NCI-H2029 (cell line): ENCODE measurements at places on chromosomes 13 and 19.

- no peak for DNase-seq
Observed at GRCh38 chr13:53759016-53759415, 730.4 kb downstream of the OLFM4 start.

DNA sequence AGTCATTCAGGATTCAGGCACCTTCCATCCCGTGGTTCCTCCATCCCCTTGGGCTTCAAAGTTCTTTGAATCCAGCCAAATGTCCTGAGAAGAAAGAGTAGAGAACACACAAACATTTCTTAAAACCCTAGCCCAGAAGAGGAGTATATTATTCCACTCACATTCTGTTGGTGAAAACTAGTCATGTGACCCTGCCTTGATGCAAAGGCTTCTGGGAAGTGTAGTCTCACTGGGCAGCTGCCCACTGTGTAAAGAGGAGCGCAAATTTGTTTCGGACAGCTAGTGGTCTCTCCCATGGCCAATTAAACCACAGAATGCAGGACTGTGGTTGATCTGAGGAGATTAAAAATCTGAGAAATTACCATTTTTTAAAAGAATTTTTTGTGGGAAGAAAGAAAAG, 304.4 kb downstream of the SUCLA2 start:
- no peak for DNase-seq

DNA sequence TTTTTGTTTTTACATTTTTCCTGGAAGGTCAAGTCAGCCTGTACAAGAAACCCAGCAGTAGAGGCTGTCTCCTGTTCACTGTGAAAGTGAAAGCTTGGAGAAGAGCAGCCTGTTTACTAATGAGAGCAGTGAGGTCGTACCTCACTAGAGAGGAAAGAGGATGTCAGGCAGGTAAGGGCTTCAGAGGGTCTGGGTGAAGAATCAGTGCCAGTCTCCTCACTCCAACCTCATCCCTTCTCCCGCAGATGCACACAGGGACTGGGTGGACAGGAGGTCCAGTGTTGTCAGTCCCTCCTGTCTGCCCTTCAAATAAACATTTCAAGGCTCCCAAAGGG, 462.5 kb downstream of the KLF5 start:
- DNase-seq: no peak

GRCh38 chr13:33175991-33176390, 109.6 kb downstream of the STARD13 start:
- DNase-seq: no peak

DNA sequence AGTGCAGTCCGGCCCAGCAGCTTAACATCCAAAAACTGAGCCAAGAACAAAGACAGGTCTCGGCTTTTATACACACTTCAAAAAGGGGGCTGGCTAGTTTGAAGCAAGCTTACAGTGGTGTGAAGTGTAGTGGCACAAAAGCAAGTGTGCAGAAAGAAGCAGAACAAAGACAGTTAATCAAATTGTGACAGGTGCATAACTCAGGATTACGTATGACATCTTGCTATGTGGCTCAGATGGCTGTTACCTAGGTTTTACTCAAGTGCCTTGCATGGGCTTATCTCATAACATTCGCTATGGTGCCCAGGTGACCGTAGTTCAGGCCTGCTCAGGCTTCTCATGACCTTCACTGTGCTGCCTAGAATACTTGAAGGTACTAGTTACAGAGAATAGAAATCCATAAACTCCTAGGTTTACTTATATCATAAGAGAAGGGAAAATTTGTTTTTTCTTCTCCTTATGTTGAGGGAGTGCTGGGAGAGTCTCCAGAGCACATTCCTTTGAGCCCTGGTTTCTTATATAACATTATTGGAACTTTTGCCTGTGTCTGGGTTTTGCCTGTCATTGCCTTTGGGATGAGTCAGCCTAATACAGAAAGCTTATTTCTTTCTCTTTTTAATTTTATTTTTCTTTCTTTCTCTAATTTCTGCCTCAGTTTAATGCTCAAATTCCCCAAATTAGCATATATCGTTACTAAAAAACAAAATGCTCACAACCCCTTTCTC, 1629.1 kb upstream of the PCDH20 start:
- no peak for DNase-seq

GRCh38 chr19:30209617-30210600, 162.3 kb upstream of the ZNF536 start:
- DNase-seq: no peak

GRCh38 chr13:72121466-72121865, 254.5 kb upstream of the DACH1 start:
- DNase-seq: no peak

DNA sequence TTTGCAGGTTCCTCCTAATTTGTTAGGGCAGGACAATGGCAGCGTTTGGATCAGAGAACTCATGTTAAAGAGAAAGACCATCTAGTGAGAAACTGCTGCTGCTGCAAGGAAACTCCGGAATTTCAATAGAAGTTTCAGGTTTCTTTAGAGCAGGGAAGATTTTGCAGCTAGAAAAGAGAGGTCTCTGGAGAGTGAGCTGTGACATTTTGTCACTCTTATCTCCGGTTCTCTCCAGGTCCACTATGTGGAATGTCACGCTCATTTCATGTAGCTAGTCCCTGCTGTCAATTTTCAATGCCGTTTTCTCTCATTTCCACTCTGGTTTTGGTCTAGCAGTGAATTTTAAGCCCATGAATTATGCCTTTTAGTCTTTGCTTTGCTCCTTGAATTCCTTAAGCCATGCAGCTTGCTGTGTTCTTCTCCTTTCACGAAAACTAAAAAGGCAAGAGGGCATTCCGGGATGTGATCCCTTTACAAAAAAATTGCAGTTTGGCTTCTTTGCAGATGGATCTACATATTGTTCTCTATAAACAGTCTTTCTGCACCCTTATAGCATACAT, 46.7 kb upstream of the POSTN start:
- DNase-seq: no peak
